ENCODE measurements at places on chromosomes 13 and 19.

GRCh38 chr19:44553478-44554171 is 24.1 kb upstream of the CEACAM20 start:
- DNase-seq = no peak

- DNase-seq = no peak
Measured at GRCh38 chr19:33681081-33681680, 59.4 kb downstream of the CHST8 start.

DNA sequence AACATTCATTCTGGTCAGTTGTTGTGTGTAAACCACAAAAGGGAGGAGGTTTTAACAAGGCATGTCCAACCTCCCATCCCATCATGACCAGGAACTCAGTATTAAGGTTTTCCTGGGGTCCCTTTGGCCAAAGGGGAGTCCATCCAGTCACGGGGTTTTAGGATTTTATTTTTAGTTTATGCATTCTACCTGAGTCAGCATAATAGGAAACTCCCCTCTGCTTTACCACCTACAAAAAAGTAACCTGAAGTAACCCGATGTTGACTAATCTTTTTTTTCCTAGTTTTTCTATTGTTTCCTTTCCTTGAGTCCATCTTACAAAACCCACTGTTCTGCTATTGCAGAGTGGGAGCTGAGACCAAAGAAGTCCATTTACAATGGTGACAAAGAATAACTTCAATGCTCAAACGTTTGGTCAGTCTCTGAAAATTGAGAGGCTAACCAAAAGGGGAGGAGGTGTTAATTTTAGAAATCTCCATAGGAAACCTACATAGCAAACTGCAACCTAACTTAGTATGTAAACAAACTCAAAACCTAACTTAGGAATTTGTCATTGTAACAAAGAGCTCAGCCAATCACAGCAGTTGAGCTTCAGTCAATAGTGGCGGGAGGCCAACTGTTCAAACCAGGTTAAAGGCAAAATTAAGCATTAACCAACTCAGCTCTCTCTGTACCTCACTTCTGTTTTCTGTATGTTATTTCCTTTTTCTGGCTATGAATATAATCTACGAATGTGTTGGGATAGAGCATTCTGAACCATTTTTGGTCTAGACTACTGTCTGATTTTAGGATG is 1954.1 kb downstream of the PCDH9 start:
- DNase-seq = no peak

- DNase-seq = no peak
Measured at GRCh38 chr13:64510747-64511146, 2719.4 kb downstream of the PCDH9 start.

DNA sequence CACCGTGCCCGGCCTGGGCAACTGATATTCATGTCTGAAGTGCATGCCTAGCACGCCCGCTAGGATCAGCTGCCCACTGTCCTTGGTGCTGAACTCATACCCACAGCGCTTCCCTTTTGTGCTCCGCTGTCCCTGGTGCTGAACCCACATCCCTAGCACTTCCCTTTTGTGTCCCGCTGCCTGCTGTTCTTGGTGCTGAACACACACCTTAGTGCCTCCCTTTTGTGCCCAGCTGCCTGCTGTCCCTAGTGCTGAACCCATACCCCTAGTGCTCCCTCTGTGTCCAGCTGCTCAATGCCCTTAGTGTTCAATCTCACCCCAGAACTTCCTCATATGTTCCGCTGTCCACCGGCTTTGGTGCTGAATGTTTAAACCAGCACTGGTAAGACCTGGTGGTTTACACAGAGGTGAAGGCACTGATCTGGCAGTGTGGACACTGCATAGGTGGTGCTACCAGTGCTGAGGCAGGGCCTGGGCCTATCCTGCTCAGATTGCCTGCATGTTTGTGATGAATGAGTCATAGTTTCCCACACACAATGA is 26.3 kb upstream of the SIGLEC11 start:
- peak; percentile 90 for DNase-seq

GRCh38 chr19:2809387-2810140 is 10.1 kb upstream of the ZNF554 start:
- DNase-seq = no peak

DNA sequence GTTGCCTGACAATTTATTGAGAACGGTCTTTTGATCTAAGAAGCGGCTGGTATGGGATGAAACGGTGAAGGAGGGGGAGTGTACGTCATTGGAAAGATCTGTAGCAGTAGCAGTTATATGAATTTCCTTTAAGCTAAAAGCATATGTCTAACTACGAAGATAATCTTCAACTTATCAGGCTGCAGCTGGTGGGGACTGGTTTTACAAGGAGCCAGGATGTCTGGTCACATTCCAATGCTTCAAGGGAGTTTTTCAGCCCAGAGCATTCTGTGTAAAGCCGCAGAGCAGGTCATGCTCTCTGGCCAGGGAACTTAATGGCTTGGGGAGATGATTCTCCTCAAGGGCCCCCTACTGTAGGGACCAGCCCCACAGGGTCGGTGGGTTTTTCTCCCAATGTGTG is 29.2 kb downstream of the CLEC4M start:
- peak; percentile 14 for DNase-seq

GRCh38 chr19:32916969-32917615 is 47.5 kb upstream of the SLC7A9 start:
- DNase-seq = no peak

- no peak for DNase-seq
Measured at GRCh38 chr13:50915565-50915964, 6.0 kb downstream of the RNASEH2B start.

DNA sequence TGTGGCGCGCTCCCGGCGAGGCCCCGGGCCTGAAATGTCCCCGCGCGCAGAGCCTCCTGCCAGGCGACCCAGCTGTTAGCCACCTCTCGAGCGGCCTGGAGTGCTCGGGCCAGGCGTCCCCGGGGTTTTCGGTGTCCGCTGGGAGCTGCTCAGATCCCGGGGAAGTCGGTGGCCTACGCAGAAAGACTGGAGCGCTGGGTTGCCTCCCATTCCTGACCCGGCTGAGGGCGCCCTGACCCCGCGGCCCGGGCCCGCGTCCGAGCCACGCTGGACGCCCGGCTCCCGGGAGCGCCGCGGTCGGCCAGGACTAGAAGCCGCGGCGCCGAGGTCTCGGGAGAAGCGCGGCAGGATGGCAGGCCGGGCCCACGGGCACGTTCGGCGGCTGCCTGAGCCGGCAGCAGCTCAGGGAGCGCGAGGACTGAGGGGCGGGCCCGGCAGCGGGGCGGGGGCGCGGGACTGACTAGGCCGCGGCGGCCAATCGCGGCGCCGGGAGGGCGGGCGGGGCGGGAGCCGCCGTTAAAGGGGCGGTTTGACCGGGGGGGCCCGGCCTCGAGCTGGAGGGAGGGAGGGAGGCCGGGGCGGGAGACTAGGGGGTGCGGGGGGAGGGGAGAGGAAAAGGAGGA is 1.3 kb upstream of the ZIC2 start:
- peak; percentile 72 for DNase-seq

GRCh38 chr19:925087-925525 is 729 bp upstream of the ARID3A start:
- DNase-seq = peak; percentile 60

DNA sequence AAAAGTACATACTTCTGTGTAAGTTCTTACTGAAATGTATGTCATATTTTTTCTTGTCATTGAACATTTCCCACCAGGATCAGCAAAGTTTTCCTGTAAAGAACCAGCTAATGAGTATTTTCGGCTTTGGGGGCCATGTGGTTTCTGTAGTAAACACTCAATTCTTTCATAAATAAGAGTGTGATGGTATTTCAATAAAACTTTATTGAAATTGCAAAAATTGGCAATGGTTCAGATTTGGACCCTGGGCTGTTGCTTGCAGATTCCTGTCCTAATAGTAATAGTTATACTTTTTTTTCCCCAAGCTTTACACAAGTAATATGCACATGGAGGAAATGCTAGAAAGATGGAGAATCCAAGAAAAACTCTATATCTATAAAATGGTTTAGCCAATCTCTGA is 83.7 kb downstream of the ZNF536 start:
- DNase-seq = no peak

- peak; percentile 25 for DNase-seq
Measured at GRCh38 chr13:44759384-44760360, 183.5 kb upstream of the TSC22D1 start.

- peak; percentile 46 for DNase-seq
Measured at GRCh38 chr19:58355908-58356765, 2.8 kb upstream of the A1BG start.

DNA sequence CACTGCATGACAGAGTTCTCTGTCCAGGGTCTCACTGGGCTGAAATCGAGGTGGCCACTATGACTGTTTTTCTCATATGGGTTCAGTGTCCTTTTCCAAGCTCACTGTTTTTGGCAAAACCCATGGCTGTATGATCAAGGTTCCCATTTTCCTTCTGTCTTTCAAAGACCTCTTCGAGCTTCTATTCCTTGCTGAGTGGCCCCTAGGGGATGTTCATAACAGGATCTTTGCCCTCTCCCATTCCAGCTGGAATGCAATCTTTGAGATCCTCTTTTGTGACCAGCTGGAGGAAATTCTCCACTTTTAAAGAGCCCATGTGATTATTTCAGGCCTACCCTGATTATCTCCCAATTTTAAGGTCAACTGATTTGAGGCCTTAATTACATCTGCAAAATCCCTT is 572.5 kb upstream of the SLC10A2 start:
- DNase-seq = no peak

DNA sequence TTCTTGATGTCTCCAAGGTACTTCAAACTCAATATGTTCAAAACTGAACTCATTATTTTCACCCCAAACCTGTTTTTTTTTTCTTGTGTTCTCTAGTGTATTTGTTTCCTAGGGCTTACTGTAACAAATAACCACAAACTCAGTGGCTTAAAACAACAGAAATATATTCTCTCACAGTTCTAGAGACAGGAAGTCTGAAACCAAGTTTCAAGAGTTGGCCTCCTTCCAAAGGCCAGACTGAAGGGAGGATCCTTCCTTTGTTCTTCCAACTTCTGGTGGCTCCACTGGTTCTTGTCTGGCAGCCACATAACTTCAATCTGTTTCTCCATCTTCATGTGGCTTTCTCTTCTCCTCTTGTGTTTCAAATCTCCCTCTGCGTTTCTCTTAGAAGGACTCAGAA is 62.0 kb upstream of the PDCD5 start:
- peak; percentile 5 for DNase-seq

DNA sequence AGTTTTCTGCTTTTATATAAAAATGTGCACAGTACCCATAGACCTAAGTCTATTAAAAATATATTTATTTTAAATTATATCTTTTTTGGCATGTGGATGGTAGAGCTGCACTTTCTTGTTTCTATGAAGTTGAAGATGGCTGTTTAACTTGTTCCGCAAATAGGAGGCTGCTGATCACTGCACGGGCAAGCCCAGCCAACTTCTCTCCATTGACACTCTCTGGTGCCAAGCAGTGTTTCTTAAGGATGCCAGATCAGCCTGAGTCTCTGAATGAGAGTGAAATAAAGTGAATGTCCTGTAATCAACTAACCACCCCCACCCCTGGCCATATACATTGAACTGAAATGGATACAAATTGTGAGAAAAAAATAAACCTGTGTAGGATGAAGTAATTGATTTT is 202.9 kb upstream of the KLHL1 start:
- DNase-seq = no peak
